Astrocyte (in vitro differentiated cells and primary cell): ENCODE measurements at places on chromosomes 4 and X. TPM values are rescaled to one million over a fixed set of nuclear protein-coding genes. Genes with fewer than 3 reads are reported as not detected.

Gene OPRPN
- not detected in 2 replicates for total RNA-seq

Gene CPXCR1
- not detected in 2 replicates for total RNA-seq

GRCh38 chr4:87677731-87678130, 27.7 kb downstream of the DMP1 start:
- no peak for DNase-seq

DNA sequence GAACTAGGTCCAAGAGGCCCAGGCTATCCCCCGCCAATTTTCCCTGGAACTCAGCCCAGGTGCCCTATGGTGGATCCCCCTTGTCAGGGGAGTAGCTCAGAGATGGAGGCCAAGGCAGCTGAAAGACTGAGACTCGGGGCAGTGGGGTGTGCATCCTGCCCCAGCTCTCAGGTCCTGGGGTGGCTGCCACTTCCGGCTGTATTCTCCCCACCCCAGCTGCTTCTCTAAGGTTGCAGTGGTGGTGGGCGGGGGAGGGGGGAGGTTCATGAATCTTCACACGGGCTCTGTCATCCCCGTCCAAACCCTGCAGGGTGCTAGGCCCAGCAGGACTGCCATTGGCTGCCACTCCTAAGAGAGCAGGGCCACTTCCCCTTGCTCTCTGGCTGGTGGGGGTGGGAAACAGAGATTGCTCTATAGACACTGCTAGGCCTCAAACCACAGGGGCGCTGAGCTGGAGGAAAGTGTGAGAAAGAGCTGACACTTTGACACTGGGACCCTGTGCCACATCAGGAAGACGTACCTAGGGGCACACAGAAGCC, 1.5 kb downstream of the SASH3 start:
- no peak for DNase-seq
